ENCODE measurements at places on chromosomes 4 and X.

GRCh38 chr4:67084783-67085182 lies 460.5 kb downstream of the CENPC start:
- no peak for DNase-seq

- DNase-seq, result no peak
Observed at GRCh38 chr4:186554539-186554913, 841 bp downstream of the MTNR1A start.

DNA sequence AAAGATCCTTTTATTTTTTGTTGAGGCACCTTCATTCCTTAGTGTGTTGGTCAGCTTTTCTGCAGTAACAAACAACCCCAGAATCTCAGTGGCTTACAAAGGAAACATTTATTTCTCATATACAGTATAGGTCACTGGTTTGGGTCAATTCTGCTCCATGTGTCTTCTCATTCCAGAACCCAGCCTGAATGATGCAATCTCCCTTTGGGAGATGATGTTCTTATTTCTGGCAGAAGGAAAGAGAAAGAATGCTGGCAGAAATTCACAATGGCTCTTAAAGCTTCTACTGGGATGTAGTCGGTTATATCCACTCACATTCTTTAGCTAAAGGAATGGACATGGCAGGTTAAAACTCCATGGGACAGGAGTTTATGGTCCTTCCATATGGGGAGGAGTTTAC lies 42.3 kb downstream of the IDS start:
- DNase-seq, result peak; percentile 76

DNA sequence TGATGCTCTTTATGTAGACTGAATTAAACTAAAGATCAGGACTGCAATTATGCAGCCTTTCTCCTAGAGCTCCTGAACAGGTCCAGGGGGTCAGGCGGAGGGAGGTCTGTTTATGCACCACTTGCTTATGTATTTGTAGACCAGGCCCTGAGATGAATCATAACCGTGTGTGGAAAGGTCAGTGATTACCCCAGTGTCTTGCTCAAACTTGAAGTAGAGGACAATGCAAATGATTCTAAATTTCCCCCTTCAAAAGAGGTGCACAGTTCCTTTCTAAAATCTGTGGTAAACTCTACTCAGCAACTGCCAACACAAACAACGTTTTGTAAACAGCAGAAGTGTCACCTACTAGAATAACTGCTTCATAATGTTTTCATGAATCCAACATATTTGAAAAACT lies 13.0 kb upstream of the TBC1D9 start:
- DNase-seq, result no peak

DNA sequence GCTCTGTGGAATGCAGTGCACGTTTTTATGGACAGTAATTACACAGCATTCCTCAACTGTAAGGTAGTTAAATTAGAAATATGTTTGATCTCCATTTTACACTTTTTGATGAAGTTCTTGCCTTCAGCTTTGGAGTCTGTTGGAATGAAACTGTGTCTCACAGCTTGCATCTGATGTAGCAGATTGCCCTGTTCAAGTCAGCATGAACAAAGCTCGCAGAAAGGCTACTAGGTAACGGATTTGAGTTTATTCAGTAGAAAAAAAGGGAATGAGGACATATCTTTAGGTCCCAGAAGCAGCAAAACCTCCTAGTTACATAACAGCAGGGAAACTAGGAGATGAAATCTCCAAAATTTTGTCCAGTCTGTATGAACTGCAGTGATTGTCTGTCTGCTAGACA lies 24.3 kb upstream of the CBLL2 start:
- DNase-seq, result no peak

DNA sequence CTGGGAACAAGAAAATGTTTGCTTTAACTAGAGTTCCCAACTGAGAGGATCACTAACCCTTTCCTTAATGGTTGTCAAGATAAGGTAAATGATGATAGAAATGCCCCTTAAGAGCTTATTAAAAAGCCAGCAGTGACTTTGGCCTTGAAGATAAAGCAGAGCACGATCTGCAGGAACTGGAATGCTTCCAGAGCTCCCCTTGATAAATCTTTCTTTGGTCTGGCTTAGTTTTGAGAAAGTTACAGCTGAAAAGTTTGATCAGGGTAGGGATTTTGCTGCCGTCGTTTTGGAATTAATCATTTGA lies 64.0 kb downstream of the PTTG2 start:
- no peak for DNase-seq

- DNase-seq, result peak; percentile 80
Observed at GRCh38 chr4:122666527-122667245, 45.8 kb upstream of the IL21 start.

- no peak for DNase-seq
Observed at GRCh38 chr4:170400361-170400760, 310.6 kb upstream of the AADAT start.

GRCh38 chrX:37627602-37628001 lies 56.1 kb downstream of the LANCL3 start:
- DNase-seq, result no peak

DNA sequence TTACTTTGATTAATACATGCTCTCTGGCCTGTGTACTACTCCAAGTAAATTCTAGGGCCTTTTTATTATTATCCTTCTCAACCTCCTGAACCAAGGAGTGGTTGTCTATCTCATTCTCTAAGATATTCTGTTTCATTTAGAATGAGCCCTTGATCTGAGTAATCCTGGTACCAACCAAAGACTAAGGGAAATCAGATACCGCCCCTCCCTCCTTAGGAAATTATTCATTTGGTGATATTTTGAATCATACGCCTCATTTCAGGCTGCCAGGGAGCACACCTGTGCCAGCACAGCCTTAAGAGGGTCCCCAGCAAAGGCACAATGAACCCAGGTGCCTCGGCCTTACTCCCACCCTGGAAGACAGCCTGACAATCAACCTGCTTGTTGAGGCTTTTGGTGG lies 73.2 kb upstream of the STARD8 start:
- no peak for DNase-seq

DNA sequence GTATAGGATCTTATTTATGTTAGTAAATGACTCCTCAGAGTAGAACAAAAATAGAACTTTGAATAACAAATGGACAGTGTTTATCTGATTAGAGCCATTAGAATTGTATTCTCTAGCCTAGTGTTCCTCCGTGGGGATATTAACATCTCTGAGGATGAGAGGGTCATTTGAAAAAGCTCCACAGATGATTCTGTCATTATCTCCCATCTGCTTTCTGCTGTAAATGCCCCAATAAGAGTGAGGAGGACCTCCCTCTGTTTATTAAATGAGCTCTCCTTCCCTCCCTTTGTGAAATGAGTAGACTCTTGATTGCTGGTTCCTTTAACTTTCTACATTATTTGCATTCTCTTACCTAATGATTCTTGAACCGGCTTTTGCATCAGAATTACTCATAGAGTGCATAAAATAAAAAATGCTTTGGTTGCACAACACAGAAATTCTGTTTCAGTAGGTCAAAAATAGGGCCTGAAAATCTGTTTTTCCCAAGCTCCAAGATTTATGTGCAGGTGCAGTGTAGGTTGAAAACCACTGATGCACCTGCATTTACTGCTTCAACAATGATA lies 18.0 kb downstream of the GC start:
- DNase-seq, result no peak

DNA sequence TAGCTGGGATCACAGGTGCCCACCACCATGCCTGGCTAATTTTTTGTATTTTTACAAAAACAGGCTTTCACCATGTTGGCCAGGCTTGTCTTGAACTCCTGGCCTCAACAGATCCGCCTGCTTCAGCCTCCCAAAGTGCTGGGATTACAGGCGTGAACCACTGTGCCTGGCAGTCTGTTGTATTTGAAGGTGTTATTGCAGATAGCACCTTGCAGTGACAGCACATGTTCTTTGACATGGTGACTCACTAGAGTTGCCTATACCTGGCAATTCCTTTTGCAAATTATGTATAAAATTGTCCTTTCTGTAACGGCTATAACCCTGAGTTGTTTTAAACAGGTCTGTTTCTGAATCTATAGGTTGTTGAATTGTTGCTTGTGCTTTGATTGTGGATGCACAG lies 7.9 kb downstream of the OGT start:
- no peak for DNase-seq

DNA sequence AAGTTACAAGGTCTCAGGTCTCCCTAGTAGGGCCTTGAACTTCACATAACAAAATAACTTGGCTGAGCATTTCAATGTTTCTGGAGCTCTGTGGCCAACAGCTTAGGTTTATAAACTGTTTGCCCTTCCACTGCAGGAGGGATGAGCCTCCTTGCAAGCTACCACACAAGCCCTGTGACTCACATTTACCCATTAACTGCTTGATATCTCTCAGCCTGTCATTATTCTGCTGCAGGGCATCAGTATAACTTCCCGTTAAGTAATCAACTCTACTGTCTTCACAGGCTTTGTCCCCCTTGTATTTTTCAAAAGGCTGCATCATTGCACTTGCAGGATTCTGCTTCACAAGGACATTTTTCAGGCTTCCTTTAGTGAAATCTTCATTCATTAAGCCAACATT lies 151.7 kb upstream of the CXCL13 start:
- no peak for DNase-seq

- DNase-seq, result no peak
Observed at GRCh38 chr4:55347610-55348228, 1.7 kb downstream of the SRD5A3 start.

DNA sequence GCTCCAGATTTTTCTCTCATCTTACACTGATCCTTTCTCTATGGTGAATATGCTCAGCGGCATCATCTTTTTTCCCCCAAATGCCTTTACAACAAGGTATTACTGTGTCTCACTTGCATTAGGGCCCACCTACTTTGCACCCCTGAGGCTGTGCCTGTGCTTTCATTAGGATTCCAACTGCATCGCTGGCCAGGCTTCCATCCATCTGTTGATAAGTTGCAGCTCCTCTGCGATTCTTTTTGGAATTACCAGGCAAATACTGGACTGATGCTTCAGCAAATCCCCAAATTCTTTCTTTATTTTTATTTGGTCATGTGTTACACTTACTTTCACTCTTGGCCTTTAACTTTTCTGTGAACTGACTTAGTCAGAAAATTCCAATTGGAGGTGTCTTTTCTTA lies 77.3 kb downstream of the AFF2 start:
- DNase-seq, result no peak

GRCh38 chr4:54581807-54582206 lies 76.0 kb upstream of the KIT start:
- DNase-seq, result no peak

GRCh38 chrX:35842674-35843073 lies 44.5 kb downstream of the MAGEB16 start:
- no peak for DNase-seq

DNA sequence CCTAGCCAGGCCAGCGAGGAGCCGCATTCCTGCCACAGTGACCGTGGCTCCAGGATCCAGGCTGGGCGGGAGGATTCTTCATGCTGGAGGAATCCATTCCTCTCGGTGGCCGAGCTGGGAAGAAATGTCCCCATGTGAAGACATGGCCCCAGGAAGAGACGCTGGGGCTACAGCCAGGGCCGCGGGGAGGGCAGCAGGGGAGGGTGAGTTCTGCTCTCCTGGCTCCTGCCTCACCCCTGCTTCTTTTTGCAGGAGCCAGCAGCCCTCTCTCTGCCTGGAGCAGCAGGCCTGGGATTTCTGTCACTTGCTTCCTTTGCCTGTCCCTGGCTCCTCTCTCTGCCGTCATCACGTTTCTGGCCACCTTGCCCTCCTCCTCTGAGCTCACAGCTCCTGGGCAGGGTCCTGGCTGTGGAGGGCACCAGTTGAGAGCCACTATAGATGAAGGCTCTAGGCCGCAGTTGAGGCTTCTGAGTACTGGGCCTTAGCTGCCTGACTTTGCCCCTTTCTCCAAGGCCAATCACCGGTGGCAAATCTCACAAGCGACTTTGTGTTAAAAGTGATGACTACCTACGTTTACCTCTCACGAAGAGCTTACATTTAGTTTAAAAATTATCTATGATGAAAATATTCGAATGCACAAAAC lies 48.3 kb downstream of the ENPP6 start:
- DNase-seq, result no peak

GRCh38 chr4:110198435-110199416 lies at the start of gene ELOVL6:
Gene ELOVL6 (minus strand): TSS chr4:110198615. CDS start chr4:110198335, 280 bp downstream.
- DNase-seq, result no peak

GRCh38 chr4:63619771-63620170 lies 789.5 kb downstream of the TECRL start:
- no peak for DNase-seq

GRCh38 chr4:52054254-52054653 lies 3.1 kb downstream of the SPATA18 start:
- no peak for DNase-seq

- DNase-seq, result no peak
Observed at GRCh38 chr4:40401631-40402030, 66.5 kb downstream of the CHRNA9 start.

DNA sequence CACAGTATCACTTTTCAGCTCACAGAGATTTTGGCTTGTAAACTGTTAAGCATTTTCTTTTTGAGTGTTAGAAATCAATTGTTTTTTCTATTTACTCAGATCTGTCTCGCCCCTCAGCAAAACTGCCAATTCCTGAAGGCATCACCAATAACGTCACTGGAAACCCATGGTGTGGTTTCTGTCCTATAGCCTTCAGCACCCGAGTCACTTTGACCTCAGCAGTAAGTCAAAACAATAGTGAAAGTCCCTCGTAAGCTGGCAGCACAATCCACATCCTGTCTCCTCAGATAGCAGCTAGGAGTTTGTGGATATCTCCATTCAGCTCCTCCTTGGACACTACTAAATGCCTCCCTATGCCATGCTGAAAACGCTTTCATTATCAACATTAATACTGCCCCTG lies 1787.4 kb upstream of the ADGRL3 start:
- DNase-seq, result no peak

DNA sequence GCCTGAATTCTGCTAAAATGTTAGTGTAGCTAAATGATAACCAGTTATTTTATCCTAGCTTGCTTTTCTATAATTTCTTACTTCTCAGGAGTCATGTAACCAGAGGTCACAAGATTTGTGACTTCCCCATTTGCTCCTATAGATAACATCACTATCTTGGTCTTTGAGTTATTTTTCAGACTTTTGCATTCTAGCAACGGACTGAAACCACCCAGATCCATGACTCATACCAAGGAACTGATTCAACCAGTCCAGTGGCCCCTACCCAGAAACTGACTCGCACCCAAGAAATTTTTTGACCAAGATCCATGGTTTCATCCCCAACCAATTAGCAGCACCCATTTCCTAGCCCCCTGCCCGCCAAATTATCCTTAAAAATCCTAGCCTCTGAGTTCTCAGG lies 50.0 kb downstream of the IQCM start:
- peak; percentile 60 for DNase-seq

DNA sequence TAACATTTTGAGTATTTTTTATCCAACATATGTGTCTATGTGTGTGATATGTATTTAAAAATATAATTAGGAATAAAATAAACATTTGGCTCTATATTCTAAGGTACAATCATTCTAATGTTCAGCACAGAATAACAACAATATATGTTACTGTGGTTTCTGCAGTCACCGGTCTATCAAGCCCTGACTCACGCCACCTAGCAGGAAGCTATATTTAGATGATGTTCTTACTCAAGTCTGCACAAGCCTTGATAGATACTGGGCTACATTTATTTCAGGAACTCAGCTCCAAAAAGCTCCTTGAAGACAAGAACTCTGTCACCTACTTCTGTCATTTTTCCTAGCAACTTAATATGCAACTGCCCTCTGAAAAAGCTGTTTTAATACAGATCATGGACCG lies 152.0 kb upstream of the FTHL17 start:
- no peak for DNase-seq
